HCEC 1CT (cell line): ENCODE measurements at places on chromosomes 3 and 15.

DNA sequence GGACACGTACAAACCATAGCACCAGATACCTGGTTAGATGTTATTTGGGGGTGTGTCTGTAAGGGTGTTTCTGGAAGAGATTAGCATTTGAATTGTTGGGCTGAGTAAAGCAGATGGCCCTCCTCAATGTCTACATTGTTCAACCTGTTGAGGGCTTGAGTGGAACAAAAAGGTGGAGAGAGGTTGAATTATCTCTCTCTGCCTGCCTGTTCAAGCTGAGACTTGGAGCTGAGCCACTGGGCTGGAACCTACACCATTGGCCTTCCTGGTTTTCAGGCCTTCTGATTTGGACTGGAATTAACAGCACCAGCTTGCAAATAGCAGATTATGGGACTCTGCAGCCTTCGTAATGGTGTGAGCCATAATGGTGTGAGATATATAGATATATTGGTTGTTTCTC, 71.3 kb upstream of the CORO2B start:
- DNase-seq: no peak

DNA sequence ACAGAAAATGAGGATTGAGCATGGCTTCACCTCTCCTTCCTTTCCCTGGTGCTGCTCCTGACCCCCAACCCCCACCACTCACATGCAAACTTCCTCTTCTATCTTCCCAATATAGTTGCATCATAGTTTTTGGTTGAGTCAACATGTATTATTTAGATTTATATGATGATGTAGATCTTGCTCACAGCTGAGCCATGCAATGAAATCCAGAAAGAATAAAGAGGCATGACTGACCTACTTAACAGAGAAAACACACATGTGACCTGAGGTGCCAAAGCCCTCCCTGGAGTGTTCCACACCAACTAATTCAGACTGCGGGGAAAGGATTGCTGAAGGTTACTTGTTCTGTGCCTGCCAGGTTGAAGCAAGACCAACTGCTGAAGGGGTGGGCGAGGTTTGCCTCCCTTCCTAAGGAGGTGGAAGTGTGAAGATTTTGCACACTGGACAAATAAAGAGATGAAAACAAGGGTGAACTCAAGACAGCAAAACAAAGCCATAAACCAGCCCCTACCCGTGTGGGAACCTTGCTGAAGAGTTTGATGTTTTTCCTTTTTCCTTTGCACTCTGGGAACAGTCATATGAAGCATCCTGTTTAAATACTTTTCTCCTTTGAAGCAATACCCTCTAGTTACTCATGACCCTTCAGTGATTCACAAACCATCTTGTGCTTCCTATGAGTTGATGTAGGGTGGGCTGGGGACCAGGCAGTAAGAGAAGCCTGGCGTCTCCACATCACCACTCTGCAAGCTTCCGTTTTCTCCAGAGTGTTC, 155.2 kb upstream of the UBE2E1 start:
- peak; percentile 98 for DNase-seq

- no peak for DNase-seq
These were observed 14.2 kb downstream of the CSK start for GRCh38 chr15:74795966-74796625.

- DNase-seq: no peak
These were observed 143.1 kb upstream of the CHRNA7 start for GRCh38 chr15:31887246-31887645.

GRCh38 chr15:90686435-90687218, 30.5 kb upstream of the BLM start:
- DNase-seq: no peak

GRCh38 chr3:64300790-64301423, 75.6 kb upstream of the PRICKLE2 start:
- DNase-seq: peak; percentile 94

DNA sequence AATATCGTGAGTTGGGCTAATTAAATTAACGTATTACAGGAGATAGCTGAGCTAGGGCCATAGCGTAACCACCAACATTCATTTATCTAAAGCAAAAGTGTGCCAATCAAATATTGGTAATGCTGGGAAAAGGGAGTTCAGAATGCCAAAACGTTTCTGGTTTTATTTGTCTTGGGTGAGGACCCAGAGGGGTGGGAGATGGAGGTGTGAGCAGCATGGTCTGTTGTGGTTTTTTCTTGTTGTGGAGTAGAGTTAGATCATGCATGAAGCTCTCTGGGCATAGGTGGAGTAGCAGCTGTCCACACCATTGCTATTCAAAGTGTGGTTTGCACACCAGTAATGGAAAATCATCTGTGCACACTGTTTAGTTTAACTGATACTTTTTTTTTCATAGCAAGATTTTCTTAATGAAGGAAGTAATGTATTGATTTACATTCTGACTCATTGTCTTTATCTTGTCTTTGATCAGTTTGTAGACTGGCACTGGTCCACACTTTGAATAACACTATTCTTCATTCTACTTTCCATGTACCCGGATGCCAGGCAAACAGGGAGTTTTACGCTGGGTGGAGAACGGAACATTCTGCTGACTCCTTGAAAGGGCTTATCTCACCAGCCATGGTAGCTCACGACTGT, 50.8 kb upstream of the CRTC3 start:
- no peak for DNase-seq

- DNase-seq: no peak
These were observed 80.5 kb upstream of the SETMAR start for GRCh38 chr3:4222574-4223175.

DNA sequence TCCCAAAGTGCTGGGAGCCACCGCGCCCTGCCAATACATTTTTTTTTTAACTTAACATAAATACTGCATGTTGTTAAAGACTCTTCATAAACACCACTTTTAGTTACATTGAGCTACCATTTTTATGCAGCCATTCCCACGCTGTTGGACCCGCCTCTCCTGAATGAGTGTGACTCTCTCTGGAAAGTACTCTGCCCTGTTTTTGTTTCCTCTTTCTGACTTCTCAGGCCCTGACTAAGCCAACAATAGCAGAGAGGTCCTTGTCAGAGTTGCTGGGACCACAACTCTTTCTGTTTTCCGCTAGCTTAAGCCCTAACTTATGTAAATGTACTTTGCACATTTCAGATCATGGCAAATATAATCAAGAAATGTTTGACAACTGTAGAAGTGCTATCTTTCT, 35.2 kb downstream of the PARP15 start:
- DNase-seq: no peak

DNA sequence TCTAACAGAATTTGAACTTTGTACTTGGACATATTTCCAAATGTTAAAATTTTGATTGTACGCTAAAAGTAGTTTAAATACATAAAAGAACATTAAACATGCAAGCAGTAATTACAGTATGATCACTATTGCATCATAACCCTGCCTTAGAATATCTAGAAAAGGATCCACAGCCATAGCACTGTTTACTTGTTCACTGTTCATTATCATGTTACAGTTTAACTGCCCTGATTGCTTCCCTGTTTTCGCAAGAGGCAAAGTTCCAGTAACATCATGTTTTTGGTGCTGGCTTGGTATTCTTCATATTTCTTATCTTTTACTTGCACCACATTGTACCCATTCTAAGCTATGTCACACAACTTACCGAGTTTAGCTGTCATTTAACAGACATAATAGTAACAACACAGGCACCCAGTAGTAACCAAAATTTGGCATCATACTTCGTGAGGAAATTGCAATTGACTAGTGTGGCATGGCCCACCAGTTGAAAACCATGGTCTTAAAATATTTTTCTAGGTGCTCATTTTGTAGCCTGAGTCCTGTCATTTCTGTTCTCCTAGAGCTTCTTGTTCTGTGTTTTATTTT, 13.3 kb upstream of the TMEM87A start:
- DNase-seq: peak; percentile 56

GRCh38 chr3:79415356-79415755, 352.4 kb downstream of the ROBO1 start:
- DNase-seq: no peak

- DNase-seq: no peak
These were observed 29.2 kb downstream of the CPN2 start for GRCh38 chr3:194321693-194322640.

GRCh38 chr15:56805466-56806147, 72.3 kb upstream of the ZNF280D start:
- DNase-seq: peak; percentile 82
